ENCODE measurements at places on chromosomes 6 and 20.

DNA sequence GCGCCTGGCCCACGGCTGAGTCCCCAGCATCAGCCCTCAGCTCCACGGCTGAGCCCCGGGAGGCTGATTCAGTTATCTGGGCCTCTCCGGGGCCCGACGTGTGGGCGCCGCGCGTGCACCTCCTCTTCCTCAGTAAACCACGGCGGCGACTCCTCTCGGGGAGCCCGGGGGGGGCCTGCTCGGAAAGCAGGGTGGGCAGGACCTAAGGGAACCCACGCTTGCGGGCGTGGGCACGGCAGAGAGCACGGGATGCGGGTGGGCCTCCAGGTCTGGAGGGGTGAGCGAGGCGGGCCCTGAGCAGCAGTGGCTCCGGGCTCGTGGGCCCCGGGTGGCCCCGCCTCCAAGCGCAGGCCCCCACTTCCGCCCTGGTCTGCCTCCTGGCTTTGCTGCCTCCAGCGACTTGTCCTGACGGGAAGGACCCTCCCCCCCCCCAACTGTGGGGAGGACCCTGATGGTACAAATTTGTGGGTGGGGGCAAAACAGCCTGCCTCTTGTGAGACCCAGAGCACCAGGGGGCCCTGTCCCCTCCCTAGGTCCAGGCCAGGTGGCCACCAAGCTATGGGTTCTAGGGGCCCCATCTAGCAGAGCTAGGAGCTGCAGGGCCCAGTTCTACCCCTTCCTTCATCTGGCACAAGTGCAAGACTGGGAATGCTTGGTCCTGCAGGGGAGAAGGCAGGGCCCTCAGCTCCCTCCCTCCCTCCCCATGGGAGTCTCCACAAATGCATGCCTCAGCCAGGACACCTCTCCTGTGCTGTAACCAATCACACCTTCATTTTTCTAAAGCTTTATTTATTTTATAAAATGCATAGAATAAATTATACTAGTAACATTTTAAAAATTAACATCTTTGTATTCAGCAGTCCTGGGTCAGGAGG, 16.9 kb downstream of the UCKL1 start:
- DNase-seq: no peak

DNA sequence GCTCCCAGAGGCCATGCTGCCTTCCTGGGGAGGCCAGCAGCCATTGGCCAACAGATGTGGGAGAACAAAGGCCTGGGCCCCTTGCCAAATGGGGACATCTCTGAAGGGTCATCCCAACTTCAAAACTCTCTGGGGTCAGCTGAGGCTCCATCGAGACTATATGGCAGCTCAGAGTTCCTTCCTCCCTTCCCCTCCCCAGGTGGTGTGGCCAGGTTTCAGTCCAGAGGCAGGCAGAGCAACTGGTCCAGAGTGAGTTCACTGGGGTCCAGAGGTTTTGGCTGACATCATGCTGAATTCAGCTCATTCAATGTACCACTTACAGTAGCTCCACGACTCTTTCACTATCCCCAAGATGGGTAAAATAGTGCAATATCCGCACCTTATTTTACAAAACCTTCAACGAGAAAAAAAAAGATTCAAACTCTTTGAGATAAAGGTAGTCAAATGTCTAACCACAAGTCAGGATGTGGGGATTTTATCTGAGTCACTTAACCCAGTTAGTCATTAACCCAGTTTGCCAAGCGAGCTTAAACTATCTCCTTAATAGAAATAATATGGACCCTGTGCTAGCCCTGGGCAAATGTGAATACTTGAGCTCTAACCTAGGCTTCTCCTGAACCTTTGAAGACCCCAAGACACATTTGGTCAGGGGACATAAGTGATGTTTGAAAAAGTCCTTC, 108.4 kb upstream of the PLEKHG1 start:
- DNase-seq: no peak

DNA sequence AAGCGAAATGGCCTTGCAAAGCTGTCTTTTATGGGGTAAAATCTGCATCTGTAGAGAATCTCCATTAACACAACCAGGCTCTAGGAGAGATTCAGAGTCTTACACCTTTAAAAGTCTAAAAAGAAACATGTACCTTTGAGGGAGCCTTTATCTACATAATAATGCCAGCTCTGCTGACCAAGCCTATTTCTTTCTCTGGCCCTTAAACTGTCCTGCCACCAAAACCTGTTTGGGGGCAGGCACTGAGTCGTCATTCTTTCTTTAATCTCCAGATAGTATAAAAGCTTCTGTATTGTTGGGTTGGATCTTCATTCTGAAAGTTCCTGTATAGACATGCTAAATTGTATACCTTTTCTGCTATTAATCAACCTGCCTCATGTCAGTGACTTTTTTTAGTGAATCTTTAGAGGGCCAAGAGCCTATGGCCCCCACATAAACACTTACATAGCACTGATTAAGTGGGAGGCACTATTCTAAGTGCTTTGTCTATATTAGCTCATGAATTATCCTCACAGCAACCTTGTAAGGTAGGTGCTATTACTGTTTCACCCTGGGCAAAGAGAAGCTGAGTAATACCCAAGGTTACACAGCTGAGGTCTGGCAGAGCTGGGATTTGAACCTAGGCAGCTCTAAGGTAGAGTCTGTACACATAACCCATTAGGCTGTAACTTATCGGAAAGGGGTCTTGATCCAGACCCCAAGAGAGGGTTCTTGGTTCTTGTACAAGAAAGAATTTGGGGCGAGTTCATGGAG, 232.3 kb upstream of the DTNBP1 start:
- DNase-seq: no peak

DNA sequence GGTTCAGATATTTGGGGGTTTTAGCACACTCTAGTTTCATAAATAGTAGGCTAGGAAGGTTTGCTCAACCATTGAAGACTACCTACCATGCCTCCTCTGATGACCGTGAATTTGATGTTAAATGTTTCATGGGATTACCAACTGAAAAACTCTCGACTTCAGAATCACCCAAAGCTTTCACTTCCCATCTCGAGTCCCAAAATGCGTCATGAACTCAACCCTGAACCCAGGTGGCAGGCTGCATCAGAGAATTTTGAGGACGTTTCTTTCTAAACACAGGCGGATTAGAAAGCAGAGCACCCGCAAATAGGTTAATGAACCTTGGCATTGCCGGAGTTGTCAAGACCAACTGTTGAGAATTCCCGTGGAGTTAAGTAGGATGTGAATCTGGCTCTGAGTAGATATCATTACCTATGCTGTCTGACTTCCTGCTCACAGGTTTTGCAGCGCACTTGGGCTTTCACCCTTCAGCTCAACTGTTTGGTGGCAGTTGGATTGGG, 98.4 kb upstream of the ADTRP start:
- no peak for DNase-seq

GRCh38 chr20:2059411-2059810, 42.2 kb upstream of the STK35 start:
- DNase-seq: no peak

- no peak for DNase-seq
These were observed 37.4 kb upstream of the TAGAP start for GRCh38 chr6:159082039-159082815.

- DNase-seq: no peak
These were observed 289.3 kb downstream of the KIF16B start for GRCh38 chr20:16283978-16284377.

GRCh38 chr6:30573113-30573512, 1.9 kb downstream of the ABCF1 start:
- no peak for DNase-seq

GRCh38 chr6:31163922-31164321, 5.5 kb downstream of the TCF19 start:
- no peak for DNase-seq

Measured in substantia nigra (tissue), 51 donors.